ENCODE measurements at places on chromosomes 4 and X. TPM values are rescaled to one million over a fixed set of nuclear protein-coding genes. Genes with fewer than 3 reads are reported as not detected.

Gene PLP1
- not detected for total RNA-seq

Gene SSX7
- not detected for total RNA-seq

Gene FHDC1
- total RNA-seq: 0.93 TPM

Gene IL2RG
- total RNA-seq: 0.11 TPM

Gene IL2
- total RNA-seq: not detected

Gene EVC
- total RNA-seq: 8.0 TPM

Gene CT45A1
- total RNA-seq: 0.07 TPM

Gene CTAG1B
- not detected for total RNA-seq

Gene MAML3
- 13.7 TPM for total RNA-seq

Gene DSPP
- not detected for total RNA-seq

Gene MAGEA1
- total RNA-seq: 0.12 TPM

Gene ADGRG4
- total RNA-seq: not detected
